Activated naive CD4-positive, alpha-beta T cell treated with anti-CD3 and anti-CD28 coated beads, Interleukin-2, amount 50 U/mL, for 16 hours (primary cell): ENCODE measurements at places on chromosomes 16 and 17.

- DNase-seq = no peak
These were observed 26.7 kb downstream of the C16orf54 start for GRCh38 chr16:29719063-29719462.

DNA sequence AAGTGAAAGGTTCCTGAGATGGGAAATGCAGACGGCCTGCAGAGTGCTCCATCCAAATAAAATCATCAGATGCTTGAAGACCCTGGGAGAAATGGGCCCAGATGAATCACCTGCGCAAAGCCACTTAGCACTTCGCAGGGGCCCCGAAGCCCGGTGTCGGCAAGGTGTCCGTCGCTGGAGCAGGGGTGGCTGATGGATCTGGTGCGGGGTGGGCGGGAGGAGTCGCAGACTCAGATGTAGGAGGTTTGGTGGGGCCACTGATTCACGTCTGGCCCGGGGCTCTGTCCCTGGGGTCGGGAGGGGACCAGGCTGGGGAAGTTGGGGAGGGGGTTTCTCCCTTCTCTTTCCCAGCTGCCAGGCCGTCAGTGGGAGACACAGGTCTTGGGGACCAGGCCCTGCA lies 21.6 kb upstream of the SSTR5 start:
- no peak for DNase-seq

DNA sequence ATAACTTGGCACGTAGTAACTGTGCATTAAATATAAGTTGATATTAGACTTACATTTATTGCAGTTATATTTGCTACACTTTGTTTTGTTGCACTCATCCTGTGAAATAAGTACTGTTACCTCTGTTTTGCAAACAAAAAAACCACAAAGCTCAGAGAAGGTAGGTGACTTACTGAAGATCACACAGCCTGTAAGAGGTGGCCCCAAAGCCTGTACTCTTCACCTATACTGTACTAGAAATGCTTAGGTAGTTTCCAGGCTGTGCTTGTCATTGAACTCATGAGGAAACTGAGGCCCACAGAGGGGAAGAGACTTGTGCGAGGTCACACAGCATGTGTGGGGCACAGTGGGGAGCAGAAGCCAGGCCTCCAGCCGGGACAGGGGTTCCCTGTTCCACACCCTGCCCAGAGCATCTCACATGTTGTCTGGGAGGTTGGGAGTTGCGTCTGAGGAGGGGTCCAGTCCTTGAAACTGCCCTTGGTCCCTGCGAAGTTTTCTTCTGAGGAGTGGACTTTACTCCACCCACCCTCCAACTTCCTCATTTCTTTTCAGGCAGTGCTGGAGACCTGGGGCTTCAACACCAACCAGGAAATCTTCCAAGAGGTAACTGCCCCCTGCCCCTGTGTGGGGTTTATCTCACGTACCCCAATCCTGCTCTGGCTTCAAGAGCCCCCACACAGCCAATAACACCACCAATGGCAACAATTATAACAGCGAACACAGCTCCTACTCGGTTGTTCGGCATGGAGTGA lies 13.0 kb downstream of the CETP start:
- DNase-seq = no peak

DNA sequence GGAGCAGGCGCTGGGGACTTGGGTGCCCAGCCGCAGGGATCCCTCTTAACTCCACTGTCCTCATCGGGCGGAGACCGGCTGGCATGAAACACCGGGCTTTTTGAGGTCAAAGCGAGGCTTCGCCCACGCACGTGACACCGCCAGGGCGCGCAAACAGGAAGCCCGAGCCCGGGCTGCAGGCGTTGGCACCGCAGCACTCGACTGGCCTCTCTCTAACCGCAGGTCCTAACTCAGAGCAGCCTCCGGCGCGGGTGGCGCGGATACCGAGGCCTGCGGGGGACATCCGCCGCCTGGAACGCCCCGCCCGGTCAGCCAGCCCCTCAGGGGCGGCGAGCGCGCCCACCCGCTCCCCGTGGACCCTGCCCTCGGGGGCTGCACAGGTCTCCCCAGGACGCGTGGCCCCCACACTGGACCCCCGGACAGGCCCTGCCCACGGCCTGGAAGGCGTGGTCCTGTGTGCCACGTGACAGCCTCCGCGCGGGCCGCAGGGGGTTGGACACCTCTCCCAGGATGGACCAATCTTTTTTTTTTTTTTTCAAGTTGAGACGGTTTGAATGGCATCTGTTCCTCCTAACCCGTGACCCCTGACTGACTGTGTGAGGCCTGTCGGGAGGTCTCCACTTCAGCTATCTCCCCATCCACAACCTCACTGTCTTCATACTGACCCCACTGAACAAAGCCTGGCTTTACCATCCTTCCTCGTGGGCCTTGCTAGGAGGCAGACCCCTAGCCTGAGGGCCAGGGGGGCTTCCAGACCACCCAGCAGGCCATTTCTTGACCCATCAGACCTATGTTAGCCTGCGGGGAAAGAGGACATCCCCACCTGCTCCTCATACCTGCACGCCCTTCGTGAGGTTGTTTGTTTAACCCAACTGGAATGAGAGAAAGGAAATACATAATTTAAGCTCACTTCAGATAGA lies 8.4 kb upstream of the SLC47A2 start:
- DNase-seq = peak; percentile 49

GRCh38 chr16:339680-340079 lies 12.8 kb downstream of the AXIN1 start:
- no peak for DNase-seq

GRCh38 chr17:57311281-57312216 lies 55.2 kb downstream of the MSI2 start:
- no peak for DNase-seq

DNA sequence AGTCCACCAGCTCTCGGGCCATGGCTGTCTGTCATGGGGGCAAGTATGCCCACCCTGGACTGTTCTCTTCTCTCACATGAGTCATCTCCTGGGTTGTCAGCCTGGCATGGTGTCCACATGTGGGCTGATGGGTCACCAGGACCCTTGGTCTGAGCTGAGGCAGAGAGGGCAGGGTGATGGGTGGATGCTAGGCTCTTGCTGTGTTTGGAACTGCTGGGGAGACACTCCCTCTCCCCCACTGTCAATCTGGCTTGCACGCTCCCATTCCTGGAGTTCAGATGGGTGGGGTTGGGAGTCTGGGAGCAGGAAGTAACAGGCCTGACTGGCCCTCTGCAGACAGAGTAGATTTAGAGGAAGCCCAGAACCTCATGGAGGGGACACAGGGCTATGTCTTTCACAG lies 28.9 kb downstream of the KSR1 start:
- DNase-seq = no peak

GRCh38 chr16:75238132-75238852 lies 13.1 kb downstream of the BCAR1 start:
- DNase-seq = no peak

GRCh38 chr17:49148171-49148570 lies 15.6 kb downstream of the B4GALNT2 start:
- DNase-seq = no peak

DNA sequence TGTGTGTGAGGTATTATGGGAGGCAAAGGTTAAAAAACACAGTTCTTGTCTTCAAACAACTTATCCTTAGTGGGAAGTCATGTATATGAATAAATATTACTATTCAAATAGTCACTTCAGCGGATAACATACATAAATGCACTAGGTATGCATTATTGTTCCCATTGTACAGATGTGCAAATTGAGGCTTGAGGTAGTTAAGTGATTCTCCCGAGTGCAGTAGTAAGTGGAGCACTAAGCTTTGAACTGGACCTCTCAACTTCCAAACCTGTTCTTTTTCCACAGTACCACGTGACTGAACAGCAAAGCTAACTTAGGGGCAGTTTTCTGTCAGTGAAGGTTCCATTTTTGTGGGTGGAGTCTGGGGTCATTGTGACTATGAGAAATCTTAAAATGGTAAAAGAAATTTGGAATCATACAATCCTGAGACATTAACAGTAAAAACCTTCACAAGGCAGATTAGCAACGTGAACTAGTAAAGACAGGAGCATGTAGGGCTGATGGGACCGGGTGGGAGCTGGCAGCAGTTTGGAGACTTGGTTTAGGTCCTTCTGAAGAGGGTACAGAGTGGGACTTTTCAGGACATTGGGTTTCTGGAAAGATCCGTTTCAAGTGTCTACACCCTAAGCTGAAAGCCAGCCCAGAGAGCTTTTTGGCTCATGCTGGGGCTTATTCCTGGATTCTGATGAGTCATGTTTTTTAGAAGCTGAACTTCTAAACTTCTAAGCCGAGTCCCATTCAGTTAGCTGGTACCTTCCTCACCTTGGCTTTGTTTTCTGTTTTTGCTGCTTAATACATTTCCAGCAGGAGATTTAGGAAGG lies 204.9 kb downstream of the PRKCA start:
- DNase-seq = no peak

DNA sequence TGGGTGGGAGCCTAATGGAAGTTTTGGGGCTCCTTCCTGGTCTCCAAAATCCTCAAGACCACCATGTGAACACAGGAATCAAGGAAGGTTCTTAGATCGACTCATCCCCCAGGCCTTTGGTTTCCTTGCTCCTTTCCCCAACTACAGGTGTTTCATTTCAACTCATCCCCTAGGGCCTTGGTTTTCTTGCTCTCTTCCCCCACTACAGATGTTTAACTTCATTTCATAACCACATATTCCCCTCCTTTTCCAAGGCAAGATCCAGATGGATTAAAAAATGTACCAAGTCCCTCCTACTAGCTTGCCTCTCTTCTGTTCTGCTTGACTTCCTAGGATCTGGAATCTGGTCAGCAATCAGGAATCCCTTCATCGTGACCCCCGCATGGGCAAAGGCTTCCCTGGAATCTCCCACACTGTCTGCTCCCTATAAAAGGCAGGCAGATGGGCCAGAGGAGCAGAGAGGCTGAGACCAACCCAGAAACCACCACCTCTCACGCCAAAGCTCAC lies at the start of gene CCL11:
Gene CCL11, plus strand, starts transcription at position 457 of the 507 bp plus-strand sequence. CDS start 67 bp downstream, outside the sequence.
- DNase-seq = no peak

GRCh38 chr16:72066747-72067146 lies 3.7 kb downstream of the HPR start:
- DNase-seq = no peak

GRCh38 chr17:58242171-58242784 lies 3.9 kb downstream of the LPO start:
- no peak for DNase-seq

- DNase-seq = no peak
These were observed 75.1 kb downstream of the METRNL start for GRCh38 chr17:83154311-83155127.

GRCh38 chr17:58333736-58334207 lies 5.2 kb upstream of the TSPOAP1 start:
- no peak for DNase-seq

DNA sequence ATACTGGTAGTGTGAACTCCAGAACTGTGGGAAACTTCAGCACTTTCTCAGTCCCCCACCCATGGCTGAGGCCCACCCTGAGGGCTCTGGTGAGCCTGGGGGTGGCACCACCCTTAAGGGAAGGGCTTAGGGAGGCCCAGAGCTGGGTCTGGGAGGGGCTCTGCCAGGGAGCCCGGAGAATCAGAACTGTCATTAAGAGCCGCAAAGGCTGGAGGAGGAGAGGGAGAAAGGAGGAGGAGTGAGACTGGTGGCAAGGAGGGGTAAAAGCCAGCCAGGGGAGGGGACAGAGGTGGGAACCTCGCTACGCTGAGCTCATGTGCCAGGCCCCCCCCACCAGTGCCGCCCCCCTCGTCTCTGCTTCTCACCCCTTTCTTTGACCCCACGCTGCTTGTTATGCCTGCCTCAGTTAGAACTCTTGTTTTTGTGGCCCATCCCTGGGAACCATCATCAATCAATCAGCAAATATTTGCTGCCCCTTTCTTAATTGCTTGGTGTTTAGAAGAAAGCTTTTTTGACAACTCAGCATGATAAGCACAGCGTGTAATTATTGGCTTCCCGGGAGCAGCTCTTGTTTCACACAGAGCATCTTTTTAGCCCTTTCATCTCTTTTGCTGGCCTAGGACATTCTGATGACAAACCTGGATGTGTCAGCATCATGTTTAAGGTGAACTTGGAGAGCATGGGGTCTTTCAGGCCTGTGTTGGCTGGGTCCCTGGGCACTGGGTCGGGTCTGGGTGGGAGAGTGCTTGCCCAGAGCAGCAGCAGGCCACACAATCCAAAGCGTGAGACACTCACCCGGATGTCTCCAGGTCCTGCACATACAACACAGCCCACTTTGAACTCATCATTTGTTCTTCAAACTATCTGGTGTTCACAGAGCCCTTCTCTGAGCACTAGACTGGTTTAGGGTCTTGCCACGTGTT lies 77.7 kb downstream of the NETO2 start:
- no peak for DNase-seq
